ENCODE measurements at places on chromosomes 3 and 15.

GRCh38 chr15:48930735-48931134 lies 33.0 kb downstream of the SHC4 start:
- DNase-seq: no peak
- H3K27ac ChIP-seq: peak overlapping the region; percentile 5
- peaks cover 56% of the 10 kb centered on the region for H3K4me1 ChIP-seq

DNA sequence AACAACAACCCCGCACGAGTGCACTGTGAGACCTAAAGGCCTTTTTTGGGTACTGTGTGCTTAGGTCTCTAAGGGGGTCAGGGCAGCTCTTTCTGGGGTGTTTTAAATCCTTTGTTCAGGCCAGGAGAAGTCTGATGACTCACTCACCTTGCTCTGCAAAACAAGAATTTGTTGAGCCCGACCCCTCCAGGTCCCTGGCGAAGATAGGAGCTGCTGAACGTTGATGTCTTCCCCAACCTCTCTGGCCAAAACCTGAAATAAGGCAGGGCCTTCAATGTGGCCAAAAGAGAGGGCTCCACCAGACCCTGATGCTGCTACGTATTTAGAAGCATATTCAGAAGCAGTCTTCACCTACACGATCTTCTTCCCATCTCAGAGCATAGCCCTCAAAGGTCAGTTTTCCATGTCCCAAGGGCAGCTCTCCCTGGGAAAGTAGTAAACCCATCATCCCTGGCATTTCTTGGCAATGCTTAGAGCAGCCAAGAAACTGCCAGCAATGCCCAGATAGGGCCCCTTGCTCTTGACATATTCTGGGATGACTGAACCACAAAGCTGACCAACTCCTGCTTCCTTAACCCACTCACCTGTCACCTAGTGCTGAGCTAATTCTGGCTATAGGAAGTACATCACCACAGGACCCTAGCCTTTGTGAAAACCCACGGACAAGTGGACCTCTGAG lies 27.1 kb downstream of the CCDC13 start:
- no peak for DNase-seq
- H3K27me3 ChIP-seq: no peaks in the 10 kb centered on the region
- H3K27ac ChIP-seq: no peak overlapping the region
- H3K4me3 ChIP-seq: no peak overlapping the region
- H3K4me1 ChIP-seq: peaks cover 28% of the 10 kb centered on the region
- no peaks in the 10 kb centered on the region for H3K36me3 ChIP-seq

DNA sequence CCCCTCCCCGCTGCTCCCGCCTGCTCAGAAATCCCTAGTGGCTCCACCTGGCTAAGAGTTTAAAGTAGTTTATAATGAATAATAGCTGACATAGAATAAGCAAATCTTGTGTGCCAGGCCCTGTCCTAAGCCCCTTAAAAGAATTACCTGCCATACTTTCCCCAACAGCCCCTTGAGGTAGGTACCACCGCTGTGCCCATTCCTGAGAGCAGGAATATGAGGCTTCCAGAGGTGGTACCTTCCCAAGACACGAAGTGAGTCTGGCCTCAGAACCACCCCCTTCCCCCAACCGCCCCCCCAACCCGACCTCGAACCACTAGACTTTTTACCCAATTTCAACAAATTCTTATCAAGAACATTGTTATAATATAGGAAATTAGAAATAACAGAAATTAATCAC lies 1.2 kb downstream of the ABHD6 start:
- H3K27me3 ChIP-seq: peaks cover 7% of the 10 kb centered on the region
- peak overlapping the region; percentile 85 for H3K27ac ChIP-seq
- peaks cover 6% of the 10 kb centered on the region for H3K36me3 ChIP-seq
- peaks cover 19% of the 10 kb centered on the region for H3K4me1 ChIP-seq

- DNase-seq: no peak
- H3K36me3 ChIP-seq: no peaks in the 10 kb centered on the region
- no peak overlapping the region for H3K4me3 ChIP-seq
- H3K4me1 ChIP-seq: peaks cover 50% of the 10 kb centered on the region
These were observed 61.4 kb downstream of the FRMD4B start for GRCh38 chr3:69324362-69325025.
